ENCODE measurements at places on chromosomes 5 and 9. TPM values are rescaled to one million over a fixed set of nuclear protein-coding genes. Genes with fewer than 3 reads are reported as not detected.

Gene IFNA21
- not detected for total RNA-seq

Gene TAF11L10
- not detected for total RNA-seq

Gene C5orf52
- not detected for total RNA-seq

Gene PCDHGA12
- 5.1 TPM for total RNA-seq

Gene NUTM2G
- total RNA-seq: not detected

Gene TMEM141
- 74.2 TPM for total RNA-seq

Gene CARTPT
- total RNA-seq: not detected

Gene DMRT2
- 0.12 TPM for total RNA-seq

Measured in left ventricle myocardium superior (tissue), 1 donor.